ENCODE measurements at places on chromosomes 4 and X.
A peak's percentile ranks its signal among the peaks of the same experiment; 100 is the strongest.

DNA sequence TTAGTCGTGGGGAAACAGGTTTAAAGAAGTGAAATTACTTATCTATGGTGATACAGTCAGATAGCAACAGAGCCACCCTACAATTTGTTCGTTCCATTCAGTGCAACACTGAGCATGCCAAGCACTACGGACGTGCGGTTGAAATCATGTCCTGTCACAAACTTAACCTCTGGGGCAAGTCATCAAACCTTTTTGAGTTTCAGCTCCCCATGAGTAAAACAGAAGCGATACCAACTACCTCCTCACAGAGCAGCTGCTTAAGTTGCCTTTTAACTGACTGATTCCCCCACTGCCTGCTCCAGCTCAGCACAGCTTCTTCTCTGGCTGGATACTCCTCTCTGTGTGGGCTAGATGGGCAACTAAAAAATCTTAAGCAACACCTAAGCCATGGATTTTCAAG is 36.0 kb downstream of the LHFPL1 start:
- no peak for DNase-seq

DNA sequence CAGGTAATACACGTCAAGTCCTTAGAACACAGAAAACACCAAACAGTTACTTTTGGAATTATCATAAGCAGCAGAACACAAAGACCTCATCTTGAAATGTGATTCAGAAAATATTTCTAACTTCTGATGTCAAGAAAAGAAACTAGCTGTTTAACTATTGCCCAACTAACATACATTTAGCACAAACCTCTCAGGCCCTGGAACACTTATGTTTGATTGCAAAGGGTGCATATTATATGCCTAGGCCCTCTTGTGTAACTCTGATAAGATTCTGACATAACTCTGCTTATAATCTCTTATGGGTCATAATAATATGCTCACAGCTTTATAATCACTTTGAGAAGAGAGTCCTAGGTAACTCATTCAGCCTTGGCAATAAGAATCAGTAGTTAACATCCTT is 62.6 kb downstream of the TBC1D9 start:
- no peak for DNase-seq

DNA sequence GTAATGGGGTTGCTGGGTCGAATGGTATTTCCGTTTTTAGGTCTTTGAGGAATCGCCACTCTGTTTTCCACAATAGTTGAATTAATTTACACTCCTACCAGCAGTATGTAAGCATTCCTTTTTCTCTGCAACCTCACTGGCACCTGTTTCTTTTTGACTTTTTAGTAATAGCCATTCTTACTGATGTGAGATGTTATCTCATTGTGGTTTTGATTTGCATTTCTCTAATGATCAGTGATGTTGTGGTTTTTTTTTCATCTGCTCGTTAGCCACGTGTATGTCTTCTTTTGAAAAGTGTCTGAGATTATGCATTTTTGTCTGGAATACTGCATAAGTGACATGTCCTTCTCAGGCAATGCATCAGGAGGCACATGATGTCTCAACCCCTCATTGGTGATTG is 28.8 kb downstream of the REPS2 start:
- DNase-seq: no peak

GRCh38 chr4:34039766-34040165 is 2204.5 kb downstream of the ARAP2 start:
- DNase-seq: no peak

DNA sequence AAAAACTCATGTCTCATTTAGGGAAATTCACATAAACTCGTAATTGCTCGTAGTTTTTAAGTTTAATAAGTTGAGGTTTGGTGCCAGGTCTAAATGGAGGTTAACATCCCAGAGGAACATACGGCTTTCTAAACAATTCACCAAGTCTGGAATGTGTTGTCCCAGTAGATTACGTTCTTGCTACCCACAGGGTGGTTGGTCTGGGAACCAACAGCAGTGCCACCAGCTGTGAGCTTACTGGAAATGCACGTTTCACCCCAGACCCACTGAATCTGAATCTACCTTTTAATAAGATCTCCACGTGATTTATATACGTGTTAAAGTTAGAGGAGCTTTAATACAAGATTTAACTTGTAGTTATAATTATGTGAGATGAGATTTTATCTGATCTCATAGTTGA is 134.3 kb downstream of the BMPR1B start:
- DNase-seq: no peak

DNA sequence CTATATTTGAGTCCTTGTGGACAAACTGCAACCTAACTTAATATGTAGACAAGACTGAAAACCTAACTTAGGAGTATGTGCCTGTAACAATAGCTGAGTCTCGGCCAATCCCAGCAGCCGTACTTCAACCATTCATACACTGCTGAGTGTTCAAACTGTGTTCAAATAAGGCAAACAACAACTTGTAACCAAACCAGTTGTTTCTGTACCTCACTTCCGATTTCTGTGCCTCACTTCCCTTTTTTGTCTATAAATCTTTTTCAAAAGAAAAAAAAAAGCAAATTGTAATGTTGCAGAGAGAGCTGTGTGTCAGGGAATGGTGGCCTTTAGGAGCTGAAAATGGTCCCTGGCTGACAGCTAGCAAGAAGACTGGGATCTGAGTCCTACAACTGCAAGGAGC is 46.0 kb downstream of the GEMIN8 start:
- no peak for DNase-seq

GRCh38 chr4:105670684-105671083 is 37.8 kb downstream of the INTS12 start:
- DNase-seq: no peak

DNA sequence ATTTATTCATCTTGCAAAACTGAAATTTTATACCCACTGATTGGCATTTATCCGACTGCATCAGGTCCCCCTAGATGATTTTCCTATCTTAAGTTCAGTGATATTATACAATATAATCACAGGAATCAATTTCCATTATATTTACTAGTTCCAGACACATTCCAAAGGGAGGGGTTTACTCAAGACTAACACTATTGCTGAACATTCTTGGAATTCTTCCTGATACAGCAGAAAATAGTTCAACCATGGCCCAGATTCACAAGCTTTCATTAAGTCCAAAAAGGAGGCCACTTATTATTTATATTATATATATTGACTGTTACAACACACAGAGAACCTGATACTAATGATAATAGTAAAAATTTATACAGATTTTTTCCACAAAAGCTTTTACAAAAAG is 2353.6 kb downstream of the PCDH7 start:
- no peak for DNase-seq

- no peak for DNase-seq
These were observed 3.7 kb downstream of the SHOX start for GRCh38 chrX:633985-634958.

DNA sequence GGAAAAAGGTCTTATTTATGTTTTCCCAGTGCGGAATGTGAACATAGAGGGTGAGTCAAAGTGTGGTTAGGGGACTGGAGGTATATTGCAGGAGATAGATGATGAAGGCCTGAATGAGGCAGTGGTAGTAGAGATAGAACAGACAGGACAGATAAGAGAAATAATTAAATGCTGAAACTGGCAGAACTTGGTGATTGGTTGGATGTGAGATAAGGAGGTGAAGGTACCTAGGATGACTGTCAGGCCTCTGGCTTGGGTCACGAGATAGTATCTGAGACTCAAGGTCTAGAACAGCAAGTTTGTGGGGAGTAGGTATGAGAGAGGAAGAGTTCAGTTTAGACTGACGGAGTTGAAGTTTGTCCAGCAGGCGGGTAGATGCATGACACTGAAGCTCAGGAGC is 3.5 kb downstream of the MND1 start:
- DNase-seq: no peak

DNA sequence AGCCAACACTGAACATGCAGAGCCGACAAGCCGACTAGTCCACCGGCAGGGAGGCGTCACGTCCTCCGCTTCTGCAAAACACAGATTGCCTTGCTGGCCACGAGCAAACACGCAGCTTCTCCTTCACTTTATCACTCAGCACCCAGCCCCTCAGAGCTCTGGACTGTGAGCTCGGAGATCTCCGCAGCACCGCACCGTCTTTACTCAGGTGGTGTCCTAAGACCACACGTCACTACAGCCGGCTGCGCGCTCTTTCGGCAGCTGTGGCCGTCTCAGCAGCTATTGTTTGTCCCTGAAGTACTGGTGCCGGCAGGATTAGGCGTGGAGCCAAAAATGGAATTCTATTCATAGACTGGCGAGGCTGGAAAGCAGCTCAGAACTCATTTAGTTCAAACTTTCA is 72.0 kb downstream of the FAT1 start:
- peak; percentile 13 for DNase-seq

DNA sequence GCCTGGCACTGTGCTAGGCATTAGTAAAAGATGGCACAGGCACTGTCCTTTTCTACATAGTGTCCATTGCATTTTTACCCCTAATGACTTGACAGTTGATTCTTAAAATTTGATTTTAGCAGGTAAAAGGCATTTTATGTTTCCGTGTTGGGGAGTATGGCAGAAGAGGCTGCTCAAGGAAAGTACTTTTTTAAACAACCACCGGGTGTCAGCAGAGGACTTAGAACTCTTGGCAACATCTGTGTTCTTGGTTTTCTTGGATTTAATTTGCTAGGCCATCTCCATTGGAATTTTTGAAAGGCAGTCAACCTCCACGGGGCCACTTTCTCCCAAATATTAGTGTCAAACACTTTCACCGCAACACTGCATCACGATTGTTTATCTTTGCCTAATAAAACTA is 102.9 kb downstream of the TSPAN7 start:
- DNase-seq: peak; percentile 34

GRCh38 chr4:184442314-184442635 is 32.1 kb downstream of the IRF2 start:
- no peak for DNase-seq

DNA sequence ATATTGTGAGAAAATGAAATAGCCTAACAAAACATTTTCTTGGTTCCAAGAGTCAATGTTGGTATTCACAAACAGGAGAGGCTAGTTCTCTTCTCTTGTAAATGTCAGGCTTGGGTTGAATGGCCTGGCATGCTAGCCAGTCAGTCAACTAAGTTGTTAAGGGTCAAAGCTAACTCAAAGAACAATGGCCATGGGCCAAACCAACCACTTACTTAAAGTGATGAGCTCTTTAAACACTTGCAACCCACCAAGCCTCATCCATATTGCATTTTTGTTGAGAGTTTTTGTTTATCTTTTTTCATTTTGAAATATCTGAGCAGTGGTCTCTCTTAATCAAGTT is 394.5 kb downstream of the RAB28 start:
- no peak for DNase-seq

DNA sequence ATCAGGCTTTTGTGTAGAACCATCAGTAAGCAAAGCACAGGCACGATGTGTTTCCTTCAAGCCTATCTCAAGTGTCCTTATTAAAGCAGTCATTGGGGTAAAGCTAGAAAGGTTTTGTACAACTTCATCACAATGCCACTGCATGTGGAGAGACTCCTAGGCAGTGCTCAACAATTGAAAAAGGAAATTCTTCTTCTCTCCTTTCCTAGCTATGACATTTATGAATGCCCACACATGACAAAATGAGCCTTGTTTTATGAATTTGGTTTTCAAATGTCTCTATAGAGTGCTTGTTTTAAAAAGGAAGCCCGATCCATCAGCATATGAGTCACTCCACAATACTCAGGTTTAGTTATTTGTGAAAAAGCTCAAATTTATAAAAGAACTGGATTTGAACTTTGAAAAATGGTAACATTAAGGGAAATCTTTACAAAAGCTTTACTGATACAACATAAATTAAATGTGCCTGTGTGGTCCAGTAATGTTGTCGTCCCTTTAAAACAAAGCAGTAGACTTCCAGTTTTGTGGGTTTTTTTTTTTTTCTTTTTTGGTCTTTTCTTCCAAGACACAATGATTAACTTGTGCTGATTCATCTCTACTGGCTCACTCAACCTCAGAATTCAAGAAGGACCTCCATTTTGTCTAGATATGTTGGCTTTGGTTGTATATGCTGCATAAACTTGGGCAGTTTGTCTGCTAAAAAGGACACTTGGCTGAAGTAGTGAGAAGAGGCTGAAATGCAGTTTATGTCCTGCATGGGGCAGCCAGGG is 273.8 kb downstream of the GASK1B start:
- DNase-seq: no peak

GRCh38 chr4:187268940-187269339 is 545.3 kb upstream of the FAT1 start:
- no peak for DNase-seq

- DNase-seq: no peak
These were observed 118.3 kb upstream of the PUDP start for GRCh38 chrX:7266288-7266687.

GRCh38 chr4:107888237-107888636 is 43.1 kb upstream of the CYP2U1 start:
- no peak for DNase-seq

GRCh38 chrX:149003863-149004660 is 501.0 kb downstream of the IDS start:
- DNase-seq: no peak

- DNase-seq: no peak
These were observed 16.0 kb downstream of the TBCK start for GRCh38 chr4:106299977-106300376.

GRCh38 chr4:126783191-126783590 is 849.6 kb upstream of the INTU start:
- no peak for DNase-seq

DNA sequence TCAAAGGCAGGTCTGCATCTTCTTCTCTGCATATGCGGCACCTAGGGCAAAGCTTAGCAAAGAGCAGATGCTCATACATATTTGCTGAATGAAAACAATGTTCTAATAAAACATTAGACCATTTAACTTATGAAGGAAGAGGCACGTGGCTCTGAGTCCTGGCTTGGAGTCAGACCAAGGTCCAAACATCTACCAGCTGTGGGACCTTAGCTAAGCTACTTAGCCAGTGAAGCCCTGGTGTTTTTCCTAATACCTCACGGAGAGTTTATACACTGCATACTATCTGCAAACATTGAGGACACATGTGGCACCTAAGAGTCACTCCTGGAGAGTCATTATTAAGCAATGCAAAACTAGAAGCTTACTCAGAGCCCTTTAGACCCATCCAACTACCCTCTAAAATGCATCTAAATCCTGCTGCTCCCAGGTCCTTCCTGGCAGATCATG is 9.0 kb downstream of the PDGFC start:
- DNase-seq: no peak

DNA sequence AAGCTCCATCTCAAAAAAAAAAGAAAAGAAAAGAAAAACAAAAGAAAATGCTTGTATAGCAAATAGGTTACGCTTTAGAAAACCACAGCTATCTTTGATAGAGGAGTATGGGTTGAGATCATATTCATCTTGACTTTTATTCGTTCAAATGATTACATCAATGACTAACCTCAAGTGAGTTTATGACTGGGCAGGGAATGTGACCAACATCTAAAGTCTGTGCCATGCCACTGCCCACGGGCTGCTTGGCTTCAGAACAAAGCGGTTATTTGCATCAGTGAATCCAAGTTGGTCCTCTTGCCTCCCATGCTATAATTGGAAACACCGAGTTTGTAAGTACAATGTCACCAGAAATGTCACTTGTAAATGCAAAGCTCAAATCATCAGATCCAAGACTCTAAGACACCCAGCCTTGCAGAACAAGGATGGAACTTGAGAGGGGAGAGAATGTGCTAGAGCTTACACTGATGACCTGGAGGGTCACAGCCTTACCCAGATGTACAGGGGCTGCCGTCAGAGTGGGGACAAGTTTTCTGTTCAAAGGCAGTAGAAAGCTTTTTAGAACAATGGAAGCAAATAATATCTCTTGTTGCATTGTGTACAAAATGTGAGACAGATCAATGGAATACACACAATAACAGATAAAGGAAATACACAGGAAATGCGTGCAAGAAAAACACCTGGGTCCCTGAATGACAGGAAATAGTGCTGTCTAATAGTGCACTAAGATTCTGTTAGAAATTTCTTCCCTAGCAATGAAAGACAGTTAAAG is 8.4 kb upstream of the OPN1LW start:
- DNase-seq: no peak

GRCh38 chrX:155065035-155065734 is 5.8 kb downstream of the CMC4 start:
- no peak for DNase-seq

Data from NCI-H748 treated with DMSO at 0.1 percent for 48 hours (cell line).